ENCODE measurements at places on chromosomes 4 and X. TPM values are rescaled to one million over a fixed set of nuclear protein-coding genes. Genes with fewer than 3 reads are reported as not detected.

GRCh38 chr4:95510145-95510544 is 38.6 kb downstream of the UNC5C start:
- peak; percentile 45 for DNase-seq

DNA sequence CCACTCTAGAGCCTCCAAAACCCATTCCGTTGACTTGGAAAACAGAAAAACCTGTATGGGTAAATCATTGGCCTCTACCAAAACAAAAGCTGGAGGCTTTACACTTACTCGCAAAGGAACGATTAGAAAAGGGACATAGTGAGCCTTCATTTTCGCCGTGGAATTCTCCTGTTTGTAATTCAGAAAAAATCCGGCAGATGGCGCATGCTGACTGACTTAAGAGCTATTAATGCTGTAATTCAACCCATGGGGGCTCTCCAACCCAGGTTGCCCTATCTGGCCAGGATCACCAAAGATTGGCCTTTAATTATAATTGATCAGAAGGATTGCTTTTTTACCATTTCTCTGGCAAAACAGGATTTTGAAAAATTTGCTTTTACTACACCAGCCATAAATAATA is 60.8 kb downstream of the ZNF732 start:
- DNase-seq, result peak; percentile 2

GRCh38 chr4:48970471-48970921 is 15.6 kb upstream of the CWH43 start:
- DNase-seq, result peak; percentile 71

CXCL3 gene
- total RNA-seq, result 0.09 TPM
